Stimulated activated CD4-positive, alpha-beta T cell treated with anti-CD3 and anti-CD28 coated beads, Interleukin-2, amount 100 ng/mL, for 4 hours (primary cell): ENCODE measurements at places on chromosomes 3 and 15.

GRCh38 chr3:182717216-182717615 lies 76.1 kb upstream of the ATP11B start:
- no peak for DNase-seq

- no peak for DNase-seq
Observed at GRCh38 chr15:41944313-41944940, 27.9 kb downstream of the EHD4 start.

GRCh38 chr15:66723826-66724731 lies 22.0 kb downstream of the SMAD6 start:
- no peak for DNase-seq

- DNase-seq: no peak
Observed at GRCh38 chr3:184603151-184604030, 41.8 kb downstream of the EPHB3 start.

GRCh38 chr3:36373084-36373483 lies 7.2 kb upstream of the STAC start:
- no peak for DNase-seq

- no peak for DNase-seq
Observed at GRCh38 chr3:29758434-29759322, 477.8 kb downstream of the RBMS3 start.

DNA sequence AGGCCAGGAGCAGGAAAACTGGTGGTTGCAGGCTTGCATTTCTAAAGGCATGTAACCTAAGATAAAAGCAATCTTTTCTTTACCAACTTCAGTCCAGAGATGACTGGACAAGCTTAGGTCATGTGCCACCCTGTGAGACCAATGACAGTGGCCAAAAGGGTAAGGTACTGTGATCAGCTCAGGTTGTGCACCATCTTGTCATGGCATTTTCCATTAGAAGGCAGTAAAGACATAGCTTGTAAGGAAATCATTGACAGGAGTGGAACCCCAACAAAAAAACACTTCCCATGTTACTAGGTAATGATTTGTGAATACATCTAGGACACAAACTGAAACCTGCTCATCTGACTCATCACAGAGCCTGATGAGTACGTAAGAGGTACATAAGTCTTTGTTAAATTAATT lies 35.2 kb downstream of the SSR3 start:
- no peak for DNase-seq

DNA sequence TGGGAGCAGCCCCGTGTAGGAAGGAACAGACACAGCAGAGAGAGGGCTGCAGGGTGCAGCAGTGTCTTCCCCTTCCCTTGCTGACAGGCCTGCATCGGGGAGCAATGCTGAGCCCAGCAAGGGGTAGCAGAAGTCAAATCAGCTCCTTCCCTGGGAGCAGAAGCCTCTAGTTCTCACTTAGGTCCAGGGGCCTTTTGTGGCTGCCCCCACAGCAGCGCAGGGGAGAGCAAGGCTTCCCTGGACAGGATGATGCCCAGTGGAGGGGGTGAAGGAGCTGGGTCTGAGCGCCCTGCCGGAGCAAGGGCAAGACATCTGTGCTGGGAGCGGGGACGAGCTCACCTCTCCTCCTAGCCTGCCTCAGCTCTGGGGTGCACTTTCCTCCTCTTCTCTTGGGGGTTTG lies 827 bp downstream of the PLCB2 start:
- no peak for DNase-seq

- no peak for DNase-seq
Observed at GRCh38 chr3:50163572-50164455, 8.7 kb downstream of the SEMA3F start.

DNA sequence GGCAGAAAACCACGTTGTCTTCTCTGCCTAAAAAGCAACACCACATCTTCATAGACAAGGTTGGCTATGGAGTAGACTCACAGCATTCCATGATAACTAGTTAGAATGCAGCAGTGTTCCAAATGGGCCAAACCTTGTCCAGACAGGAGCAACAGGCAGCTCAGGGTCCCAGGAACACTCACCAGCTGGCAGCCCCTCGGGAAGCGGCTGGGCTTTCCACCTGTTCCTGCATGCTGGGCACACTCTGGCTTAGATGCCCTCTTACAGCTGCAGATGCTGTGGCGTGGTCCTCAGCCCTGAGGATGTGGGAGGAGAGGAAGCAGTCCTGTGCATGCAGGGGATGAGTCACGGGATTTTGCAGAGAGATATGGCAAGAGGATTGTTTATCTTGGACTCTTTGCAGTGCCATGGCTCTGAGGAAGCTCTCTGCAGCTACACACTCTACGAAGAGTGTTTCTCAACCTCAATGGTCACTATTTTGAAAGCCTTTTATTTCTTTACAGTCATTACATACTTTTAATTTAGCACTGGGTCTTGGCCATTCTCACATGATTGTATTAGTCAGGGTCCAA lies 11.3 kb downstream of the NRROS start:
- DNase-seq: no peak

DNA sequence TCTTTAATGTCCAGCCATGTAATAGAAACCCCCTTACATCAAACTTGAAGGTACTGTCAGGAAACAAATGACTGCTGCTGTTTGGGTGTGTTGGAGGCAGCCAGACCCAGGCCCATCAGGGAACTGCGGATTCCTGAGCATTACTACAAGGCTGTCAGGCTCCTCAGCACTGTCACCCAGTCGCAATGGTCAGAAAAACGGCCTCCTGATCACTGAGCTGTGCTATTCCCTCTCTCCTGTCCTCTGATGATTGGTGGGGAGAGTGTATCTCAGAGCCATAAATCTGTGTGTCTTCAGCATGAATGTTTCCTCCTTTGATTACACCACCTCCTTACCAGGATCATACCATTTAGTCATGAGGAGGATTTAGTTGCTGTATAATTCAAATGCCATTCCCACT lies 135.2 kb upstream of the GADL1 start:
- no peak for DNase-seq

DNA sequence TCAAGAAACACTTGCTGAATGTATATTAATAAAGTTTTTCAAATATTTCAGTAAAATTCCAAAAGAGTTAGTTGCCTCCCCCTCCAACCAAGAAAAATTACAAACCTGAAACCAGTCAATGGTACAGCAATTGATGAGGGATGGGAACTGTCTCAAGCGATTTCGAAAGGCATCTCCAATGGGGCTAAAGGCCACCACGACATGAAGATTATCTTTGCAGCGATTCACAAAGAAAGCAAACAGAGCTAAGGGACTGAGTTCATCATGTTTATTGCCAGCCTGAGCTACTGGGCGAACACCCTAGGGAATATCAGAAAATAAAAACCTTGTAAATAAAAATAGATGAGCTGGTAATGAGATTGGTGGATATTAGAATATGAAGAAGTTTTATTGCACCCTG lies 99.3 kb upstream of the ASB14 start:
- DNase-seq: no peak

GRCh38 chr3:52353291-52353855 lies 37.3 kb downstream of the DNAH1 start:
- DNase-seq: no peak
